ENCODE measurements at places on chromosomes 2 and 18.
A peak's percentile ranks its signal among the peaks of the same experiment; 100 is the strongest.

DNA sequence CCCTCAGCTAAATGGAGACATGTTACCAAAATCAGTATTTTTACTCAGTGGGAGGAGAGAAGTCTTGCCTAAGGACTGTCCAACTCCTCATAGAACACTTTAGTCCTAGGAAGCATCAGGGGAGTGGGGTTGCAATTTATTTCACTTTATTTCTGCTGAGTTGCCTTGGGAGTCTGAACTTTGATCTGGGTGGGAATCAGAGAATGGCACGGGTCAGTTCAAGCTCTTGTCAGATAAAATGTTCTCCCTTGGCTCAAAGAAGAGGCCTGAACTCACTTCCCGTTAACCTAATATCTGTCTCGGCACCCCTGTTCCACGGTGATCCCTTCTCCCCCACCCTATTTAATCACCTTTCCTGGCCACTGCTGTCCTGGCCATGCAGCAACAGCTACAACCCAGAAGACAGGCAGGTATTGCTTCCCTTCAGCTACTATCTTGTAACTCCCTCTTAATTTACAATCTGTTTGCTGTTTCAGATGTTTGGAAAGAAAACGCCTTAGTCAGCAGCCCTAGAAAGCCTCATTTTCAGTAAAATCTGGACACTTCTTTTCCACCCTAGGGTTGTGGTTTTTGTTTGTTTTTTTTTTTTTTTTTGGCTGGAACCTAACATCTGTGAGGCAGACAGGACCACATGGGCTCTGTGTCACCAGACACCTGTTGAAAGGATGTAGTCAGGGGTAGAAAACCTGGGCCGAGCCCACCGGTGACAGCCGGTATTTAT is 52.5 kb downstream of the SERTAD2 start:
- DNase-seq: no peak

- DNase-seq: no peak
Observed at GRCh38 chr2:237403024-237403882, 10.7 kb downstream of the COL6A3 start.

DNA sequence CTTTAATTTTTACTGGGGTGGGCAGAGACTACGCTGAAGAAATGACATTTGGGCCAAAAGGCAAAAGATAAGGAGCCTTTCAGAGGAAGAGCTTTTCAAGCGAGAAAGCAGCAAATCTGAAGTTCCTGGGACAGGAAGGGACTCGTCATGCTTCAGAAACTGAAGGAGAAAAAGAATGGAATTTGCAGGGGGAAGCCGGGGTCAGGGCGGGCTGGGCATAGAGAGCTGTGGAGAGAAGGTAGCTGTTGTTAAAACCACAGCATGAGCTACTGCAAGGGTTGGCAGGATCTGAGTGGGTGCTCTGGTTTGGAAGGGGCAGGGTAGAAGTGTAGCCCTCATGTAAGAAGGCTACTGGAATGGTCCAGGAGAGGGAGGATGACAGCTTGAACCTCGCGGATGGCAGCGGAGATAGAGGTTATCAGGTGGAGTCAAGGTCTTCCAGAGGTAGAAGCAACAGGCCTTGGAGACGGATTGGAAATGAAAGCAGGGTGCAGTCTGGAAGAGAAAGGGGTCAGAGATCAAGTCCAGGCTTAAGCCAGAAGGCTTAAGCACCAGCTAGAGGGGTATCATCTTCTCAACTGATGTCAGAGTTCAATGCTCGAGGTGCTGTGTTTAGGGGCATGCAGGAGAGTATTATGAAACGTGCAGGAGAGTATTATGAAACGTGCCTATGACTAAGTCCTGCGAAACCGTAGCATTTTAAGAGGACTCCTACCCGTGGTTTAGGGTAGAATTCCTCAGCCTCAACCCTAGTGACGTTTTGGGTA is 18.9 kb downstream of the ATP8B1 start:
- DNase-seq: no peak

GRCh38 chr2:173963323-173963816 is 1.8 kb downstream of the SP3 start:
- peak; percentile 51 for DNase-seq

- no peak for DNase-seq
Observed at GRCh38 chr18:75116809-75117208, 92.1 kb downstream of the PTGR3 start.

DNA sequence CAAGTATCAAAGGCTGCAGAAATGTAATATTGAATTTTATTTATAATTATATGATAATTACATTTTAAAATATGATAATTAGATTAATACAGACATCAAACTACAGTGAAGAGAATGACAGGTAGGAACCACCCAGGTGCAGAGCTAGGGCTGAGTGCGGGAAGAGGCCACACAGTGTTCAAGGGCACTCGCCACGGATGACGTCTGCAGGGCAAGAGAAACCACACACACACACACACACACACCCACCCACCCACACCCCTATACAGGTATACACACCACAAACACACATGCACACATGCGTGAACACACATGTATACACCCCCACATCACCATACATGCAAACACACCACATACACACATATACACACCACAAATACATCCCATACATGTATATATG is 41.2 kb downstream of the MBP start:
- no peak for DNase-seq

- no peak for DNase-seq
Observed at GRCh38 chr2:141062443-141062842, 1068.4 kb downstream of the LRP1B start.

- peak; percentile 41 for DNase-seq
Observed at GRCh38 chr2:38115216-38116032, 39.5 kb upstream of the CYP1B1 start.

GRCh38 chr2:218010140-218010983 is 7.6 kb upstream of the TNS1 start:
- DNase-seq: peak; percentile 29

GRCh38 chr2:36287363-36288275 is 68.0 kb upstream of the CRIM1 start:
- DNase-seq: no peak

- DNase-seq: no peak
Observed at GRCh38 chr2:217325816-217326215, 466.0 kb upstream of the TNP1 start.

DNA sequence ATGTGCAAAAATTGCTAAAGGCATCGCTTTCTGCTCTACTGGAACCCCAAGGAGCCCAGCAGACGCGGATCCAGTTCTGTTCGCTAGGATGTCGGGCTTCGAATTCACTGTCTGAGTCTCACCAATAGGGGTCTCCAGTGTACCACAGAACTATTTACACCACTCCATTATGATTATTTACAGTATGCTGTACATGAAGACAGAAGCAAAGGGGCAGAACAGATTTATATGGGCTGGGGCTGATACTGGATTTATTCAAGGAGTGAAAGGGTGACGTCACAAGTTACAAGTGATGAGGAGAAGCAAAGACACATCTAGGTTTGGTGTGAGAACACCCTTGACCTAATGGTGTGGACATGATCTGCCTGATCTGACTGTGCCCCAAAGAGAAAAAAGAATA is 185.3 kb upstream of the ATP5MC3 start:
- DNase-seq: no peak

- DNase-seq: no peak
Observed at GRCh38 chr18:36348971-36349417, 51.5 kb downstream of the FHOD3 start.

DNA sequence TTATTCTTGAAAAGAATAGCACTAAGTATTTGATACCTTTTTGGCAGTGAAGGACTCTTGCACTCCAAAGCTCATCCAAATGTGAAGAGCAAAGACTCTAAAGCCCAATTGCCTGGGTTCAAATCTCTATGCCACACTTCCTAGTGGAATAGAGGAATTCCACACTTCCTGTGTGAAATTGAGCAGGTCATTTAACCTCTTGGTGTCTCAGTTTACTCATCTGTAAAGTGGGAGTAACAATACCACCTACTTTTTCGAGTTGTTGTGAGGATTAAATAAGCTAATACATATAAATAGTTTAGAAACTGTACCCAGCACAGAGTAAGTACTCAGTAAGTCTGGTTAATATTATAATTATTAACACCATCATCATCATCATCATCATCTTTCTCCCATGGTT is 72.6 kb downstream of the AP1S3 start:
- no peak for DNase-seq

- no peak for DNase-seq
Observed at GRCh38 chr2:8566155-8566670, 115.6 kb upstream of the ID2 start.

GRCh38 chr2:239895669-239896068 is 129.5 kb downstream of the NDUFA10 start:
- no peak for DNase-seq

GRCh38 chr2:46735108-46735691 is 180.4 kb downstream of the MCFD2 start:
- DNase-seq: no peak

GRCh38 chr2:233820774-233821105 is 33.6 kb downstream of the HJURP start:
- no peak for DNase-seq

GRCh38 chr2:9333591-9334171 is 89.6 kb downstream of the ITGB1BP1 start:
- peak; percentile 1 for DNase-seq

DNA sequence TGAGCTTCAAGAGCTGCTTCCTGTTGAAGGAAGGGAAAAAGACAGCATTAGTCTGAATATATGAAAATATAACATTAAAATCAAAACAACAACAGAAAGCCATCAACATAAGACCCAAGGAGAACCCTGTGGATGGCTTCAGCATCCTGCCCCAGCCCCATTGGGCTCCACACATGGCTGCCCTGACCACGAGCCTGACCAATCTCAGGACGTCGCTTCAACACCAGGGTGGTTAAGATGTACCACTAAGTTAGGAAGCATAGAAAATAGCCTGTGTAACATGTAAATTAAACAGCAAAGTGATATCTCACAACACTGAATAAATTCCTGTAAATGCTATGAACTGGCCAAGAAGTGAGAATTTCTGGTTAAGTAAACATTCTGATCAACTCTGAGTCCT is 77.2 kb upstream of the CD226 start:
- no peak for DNase-seq

DNA sequence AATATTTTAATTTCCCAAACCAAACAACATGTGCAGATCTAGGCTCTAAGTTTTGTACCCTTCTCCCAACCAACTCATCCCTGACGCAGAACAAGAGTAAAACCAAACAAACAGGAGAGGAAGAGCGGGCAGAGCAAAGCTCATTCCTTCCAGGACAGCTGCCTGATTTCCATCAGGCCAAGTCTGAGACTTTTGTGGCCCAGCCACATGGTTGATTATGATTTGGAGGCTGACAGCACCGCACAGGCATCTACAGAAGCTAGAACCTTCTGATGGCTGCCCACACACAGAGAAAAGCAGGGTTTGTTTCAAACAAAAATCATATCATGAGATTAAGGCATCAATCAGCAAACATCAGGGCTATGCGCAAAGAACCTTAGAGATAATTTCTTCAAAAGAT is 262.6 kb downstream of the TNS1 start:
- no peak for DNase-seq

DNA sequence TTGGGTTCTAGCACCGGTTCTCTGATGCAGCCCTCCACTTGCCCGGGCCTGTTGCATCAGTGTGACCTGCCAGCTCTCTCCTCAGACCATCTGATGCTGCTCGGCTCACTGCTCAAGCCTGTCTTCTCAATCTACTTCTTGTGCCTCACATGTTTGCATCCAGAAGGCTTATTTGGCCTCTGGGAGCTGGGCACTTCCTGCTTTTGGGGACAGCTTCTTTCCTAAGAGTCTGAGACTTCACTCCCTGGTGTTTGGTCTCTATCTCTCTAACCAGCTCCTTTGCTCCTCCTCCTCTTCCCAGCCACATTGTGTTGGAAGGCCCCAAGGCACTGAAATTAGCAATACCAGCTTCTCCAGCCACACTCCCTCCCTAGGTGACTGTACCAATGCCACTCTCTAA is 212.8 kb downstream of the CDCA7 start:
- no peak for DNase-seq

- DNase-seq: no peak
Observed at GRCh38 chr2:101828257-101828656, 130.8 kb downstream of the MAP4K4 start.

GRCh38 chr18:44811572-44812125 is 131.0 kb downstream of the SETBP1 start:
- no peak for DNase-seq

DNA sequence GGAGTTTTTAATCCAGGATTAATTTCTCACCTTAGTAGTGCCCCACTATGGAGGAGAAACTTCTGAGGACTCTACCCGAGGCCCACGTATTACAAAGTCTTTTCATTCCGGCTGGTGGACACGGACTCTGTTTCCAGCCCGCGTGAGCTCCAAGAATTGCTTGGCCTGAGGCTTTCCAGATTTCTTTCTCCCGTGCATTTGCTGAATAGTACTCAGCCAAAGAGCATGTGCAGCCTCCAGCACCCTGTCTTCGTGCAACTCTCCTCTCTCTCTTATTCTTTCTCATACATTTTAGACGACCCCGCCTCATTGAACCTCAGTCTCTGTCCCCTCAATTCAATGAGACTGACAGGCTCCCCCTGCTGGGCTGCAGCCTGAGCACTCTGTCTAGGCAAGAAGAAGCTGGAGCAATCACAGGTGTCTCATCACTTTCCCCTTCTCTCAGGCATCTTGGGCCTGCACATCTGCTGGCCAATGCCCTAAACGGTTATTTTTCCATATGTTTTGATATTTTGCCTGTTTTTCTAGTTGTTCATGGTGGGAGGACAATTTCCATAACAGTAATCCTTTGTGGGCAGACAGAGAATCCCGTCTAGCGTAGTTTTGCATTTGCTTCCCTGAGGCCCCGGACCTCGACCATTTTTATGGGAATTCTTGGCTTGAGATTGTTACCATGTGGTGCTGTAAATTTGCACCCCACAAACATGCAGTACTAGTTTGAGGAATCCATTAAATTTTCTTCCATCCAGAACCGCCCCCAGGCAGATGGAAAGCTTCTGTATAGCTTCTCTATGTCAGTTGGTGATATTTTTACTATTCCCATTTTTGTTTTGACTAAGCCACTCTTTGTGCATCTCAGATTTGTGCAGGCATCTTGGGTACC is 50.1 kb upstream of the LPIN2 start:
- DNase-seq: peak; percentile 66

GRCh38 chr18:79518028-79518682 is 122.4 kb downstream of the NFATC1 start:
- no peak for DNase-seq

- DNase-seq: no peak
Observed at GRCh38 chr2:185208261-185208660, 530.3 kb upstream of the FSIP2 start.
